OCI-M1 (cell line): ENCODE measurements at places on chromosomes 6 and 20.

DNA sequence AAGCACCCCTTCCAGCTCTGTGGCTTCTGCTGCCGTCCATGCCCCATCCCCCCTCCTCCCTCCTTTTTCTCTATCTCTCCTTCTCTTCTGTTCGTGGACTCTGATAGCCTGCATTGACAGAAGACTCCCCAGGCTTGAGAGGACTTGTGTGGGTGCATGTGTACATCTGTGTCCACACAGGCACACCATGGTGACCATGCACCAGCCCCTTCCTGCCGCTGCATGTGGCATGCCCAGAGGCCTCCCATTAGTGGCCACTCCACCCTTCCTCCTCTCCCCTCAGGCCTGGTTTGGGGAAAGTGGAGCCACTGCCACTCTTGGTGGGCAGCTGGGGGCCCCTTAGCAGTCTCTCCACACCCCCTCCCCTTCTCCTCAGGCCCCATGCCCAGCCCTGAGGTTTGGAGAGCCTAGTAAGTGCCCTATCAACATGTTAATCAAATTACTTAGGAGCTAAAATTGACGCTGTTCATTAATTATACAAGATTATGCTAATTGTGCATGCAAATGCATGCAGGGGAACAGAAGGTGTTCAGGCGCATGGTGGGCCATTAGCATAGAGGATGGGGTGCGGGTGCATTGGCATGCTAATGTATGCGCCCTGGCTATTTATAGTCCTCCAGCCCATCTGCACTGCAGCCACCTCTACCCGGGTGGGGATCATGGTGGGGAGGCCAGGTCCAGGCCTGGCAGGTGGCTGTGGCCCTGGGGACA, 45.9 kb downstream of the EBF4 start:
- no peak for DNase-seq

DNA sequence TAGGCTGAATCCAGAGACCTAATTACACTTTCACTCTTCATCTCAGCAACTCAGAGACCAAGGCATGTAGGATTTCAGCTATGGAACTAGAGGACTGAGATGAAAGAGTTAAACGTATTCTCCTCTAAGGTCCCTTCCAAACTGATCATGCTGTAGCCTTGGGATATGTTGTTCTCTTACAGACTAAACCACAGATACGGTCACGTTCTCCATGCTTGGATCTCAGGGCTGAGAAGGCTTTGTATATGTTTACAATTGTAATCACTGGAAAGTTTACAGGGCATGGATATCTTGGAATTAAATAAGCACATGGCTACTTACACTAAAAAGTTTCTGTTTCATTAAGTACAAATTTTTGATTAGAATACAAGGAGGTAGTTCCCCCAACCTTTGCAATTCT, 50.1 kb downstream of the PKIB start:
- peak; percentile 43 for DNase-seq

GRCh38 chr20:37042986-37043972, 52.5 kb downstream of the RBL1 start:
- DNase-seq, result no peak

GRCh38 chr20:54086507-54087039, 16.2 kb upstream of the BCAS1 start:
- DNase-seq, result no peak

DNA sequence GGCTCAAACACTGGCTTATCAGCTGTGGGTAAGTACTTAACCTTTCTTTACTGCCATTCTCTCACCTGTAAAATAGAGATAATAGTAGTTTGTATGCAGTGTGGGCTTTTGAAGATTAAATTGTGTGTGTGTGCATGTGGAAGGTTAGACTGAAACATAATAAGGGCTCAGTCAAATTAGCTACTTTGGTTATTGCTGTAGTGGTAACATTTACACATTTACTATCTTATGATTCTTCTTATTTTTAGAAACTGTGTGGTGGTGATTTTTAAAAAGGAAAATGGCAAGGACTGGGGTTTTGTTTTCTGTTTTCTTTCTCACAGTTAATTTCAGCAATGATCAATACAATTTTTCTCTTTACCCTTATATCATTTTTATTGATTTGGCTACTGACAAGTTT, 206.9 kb downstream of the NKAIN2 start:
- no peak for DNase-seq

GRCh38 chr6:6688951-6689350, 100.4 kb downstream of the LY86 start:
- no peak for DNase-seq

- no peak for DNase-seq
Measured at GRCh38 chr20:50040432-50041245, 57.9 kb downstream of the SNAI1 start.

- peak; percentile 59 for DNase-seq
Measured at GRCh38 chr20:11453430-11453829, 464.3 kb upstream of the BTBD3 start.

DNA sequence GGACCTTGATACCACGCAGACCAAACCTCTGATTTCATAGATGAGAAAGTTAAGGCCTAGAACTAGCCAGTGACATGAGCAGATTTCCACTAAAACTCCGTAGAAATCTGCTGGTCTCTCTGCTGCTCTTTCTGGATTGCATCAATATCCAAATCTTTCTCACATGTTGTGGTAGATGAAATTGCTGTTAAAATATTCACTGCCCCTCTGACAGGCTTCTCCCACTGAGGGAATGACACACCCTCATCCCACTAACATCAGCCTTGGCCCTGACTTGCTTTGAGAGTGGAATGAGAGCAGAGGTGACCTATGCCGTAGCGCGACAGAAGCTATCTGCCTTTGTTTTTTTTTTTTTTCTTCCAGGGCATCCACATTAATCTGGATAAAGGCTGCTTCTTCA, 20.4 kb upstream of the EXOC2 start:
- no peak for DNase-seq

DNA sequence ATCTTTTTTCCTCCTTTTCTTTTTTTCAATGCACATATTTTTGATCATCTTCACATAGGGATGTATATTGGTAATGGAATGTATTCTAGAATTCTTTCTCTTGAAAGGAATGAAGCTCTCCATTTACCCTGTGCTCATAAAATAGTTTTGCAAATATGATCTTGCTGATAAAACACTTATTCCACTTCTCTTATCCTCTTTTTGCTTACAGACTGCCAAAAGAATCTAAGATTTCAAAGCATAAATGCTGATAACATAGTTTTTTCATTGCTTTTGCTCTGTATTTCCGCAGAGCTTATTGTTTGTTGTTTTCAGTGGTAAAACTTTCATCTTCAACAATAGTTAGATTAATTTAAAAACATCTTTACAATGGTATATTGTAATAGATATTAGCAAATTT, 350.5 kb downstream of the PAX1 start:
- DNase-seq, result no peak
